Substantia nigra (tissue), 51 donors: ENCODE measurements at places on chromosomes 7 and 10.

GRCh38 chr7:121576148-121576917 lies 180.2 kb upstream of the FAM3C start:
- DNase-seq: no peak

DNA sequence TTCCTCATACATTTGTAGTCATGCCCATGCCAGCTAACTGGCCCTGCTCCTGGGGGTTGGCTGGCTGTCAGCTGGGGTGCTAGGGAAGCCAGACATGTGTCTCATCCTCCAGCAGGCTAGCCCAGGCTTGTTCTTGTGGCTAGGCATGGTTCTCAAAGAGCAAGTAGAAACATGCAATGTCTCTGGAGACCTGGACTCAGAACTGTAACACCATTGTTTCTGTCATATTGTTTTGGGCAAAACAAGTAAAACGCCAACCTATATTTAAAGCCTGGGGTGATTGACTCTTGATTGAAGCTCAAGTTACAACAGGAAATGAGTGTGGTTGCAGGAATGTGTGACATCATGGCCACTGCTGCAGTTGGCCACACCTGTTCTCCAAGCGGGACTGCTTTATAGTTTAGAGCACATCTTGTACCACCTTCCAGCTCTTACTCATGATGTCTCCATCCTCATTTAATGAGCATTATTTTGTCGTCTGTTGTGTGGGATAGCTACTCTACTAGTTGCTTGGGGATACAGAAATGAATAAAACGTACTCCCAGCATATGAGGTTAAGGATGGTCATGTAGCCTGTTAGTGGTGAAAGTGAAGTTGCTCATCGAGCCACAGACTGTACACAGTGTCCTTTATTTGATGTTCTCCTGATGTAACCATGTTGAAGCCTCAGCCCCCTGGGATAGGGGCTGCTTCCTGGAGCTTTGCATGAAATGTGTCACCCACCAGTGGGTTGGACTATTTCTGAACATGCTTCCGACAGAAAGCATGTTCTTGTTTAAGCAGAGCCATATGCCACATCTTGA lies 168.4 kb downstream of the SORCS3 start:
- no peak for DNase-seq

DNA sequence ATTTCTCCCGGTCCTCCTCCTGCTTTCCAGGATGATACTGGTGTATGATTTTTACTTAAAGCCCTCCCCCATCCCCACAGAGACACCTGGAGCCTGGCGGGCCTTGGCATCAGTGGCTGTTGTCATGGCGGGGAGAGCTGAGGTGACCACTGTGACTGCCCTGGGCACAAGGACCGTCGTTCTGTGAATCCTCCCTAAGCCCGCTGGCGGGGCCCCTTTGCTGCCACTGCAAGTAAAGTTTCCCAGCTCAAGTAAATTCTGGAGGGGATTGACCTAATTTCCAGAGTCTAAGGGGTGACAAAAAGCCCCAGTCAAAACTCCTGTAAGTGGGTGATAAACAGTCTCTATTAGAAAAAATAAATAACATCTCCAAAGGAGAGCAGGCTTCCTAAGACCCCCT lies 393.2 kb upstream of the PODXL start:
- no peak for DNase-seq

- DNase-seq: no peak
Observed at GRCh38 chr7:106779877-106780276, 85.2 kb upstream of the PIK3CG start.

GRCh38 chr7:36264123-36264801 lies 111.2 kb downstream of the EEPD1 start:
- peak; percentile 55 for DNase-seq

- DNase-seq: no peak
Observed at GRCh38 chr7:70728872-70729552, 402.9 kb upstream of the GALNT17 start.

- no peak for DNase-seq
Observed at GRCh38 chr7:128407233-128407589, 2.6 kb downstream of the IMPDH1 start.

DNA sequence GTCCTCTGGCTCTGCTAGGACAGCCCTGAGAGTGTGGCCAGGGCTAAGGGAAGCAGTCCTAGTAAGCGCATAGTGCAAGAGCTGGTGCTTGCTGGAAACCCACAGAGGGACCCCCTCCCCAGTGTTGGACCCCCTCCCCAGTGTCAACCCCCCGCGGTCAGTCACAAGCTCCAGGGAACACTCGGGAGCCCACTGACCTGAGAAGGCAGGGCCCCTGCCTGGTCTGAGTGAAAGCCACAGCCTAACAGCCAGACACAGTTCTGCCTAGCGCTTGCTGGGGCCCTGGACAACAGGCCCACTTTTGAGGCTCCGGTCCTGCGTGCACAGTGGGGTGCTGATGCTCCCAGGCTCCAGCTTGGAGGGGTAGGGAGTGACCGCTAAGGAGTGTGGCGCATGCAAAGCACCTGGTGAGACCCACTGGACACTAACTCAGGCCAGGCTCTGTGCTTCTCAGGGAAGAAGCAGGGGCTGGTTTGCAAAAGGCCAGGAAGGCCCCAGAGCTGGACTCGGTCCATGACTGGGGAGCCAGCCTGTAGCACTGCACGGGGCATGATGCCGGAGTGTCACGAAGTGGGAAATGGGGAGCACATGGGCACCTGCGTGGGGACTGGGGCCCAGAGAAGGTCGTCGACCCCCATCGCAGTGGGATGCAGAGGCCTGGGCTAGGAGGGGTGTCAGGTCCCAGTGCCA lies 175.8 kb upstream of the PPP2R2D start:
- DNase-seq: no peak

GRCh38 chr10:79929409-79929904 lies 19.4 kb downstream of the SFTPD start:
- peak; percentile 15 for DNase-seq

DNA sequence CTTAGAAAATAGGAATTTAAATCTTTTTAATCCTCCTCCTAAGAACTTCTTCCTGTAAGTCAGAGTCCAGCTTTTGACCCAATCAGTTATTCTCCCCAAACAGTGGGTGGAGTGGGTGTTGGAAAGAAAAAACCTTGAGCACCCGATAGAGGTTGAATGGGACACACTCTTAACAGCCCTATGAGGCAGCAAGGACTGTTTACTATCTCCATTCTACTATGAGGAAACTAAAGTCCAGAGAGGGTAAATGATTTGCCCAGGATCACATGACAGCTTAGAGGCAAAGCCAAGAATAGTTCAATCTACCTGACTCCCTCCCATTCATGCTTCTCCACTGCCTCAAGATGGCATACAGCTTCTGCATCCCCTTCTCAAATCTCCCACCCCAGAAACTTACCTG lies 57.6 kb upstream of the SLC35B4 start:
- no peak for DNase-seq

DNA sequence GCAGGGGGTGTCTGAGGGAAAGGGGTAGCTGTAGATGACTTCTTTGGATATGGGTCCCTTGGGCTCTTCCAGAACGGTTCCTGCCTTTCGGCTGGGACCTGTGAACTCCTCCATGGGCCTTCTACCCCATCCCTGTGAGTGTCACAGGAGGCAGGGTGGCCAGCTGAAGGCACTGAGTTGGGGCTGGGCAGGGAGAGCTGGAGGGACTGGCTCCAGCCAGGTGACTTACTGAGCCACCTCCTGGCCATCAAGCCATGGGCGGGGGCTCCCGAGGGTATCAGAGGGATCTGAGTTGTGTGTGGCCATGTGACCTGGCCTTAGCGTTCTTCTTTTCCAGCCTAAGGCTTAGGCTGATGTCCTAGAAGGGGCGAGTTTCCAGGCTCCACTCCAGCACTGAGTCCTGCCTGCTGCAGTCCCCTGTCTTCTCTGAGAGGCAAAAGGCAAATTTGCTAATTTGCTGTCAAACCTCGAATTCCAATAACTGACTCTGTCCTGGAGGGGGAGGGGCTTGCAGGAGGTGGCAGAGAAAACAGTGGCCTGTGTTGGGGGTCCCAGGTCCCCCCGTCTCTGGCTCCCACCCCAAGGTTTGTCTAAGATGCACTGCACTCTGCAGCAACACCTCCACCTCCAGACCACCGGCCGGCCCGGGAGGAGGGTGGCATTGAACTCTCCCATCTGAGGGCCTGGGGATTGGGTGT lies 27.2 kb downstream of the ADCYAP1R1 start:
- no peak for DNase-seq

- no peak for DNase-seq
Observed at GRCh38 chr10:58217612-58218011, 50.1 kb downstream of the IPMK start.

DNA sequence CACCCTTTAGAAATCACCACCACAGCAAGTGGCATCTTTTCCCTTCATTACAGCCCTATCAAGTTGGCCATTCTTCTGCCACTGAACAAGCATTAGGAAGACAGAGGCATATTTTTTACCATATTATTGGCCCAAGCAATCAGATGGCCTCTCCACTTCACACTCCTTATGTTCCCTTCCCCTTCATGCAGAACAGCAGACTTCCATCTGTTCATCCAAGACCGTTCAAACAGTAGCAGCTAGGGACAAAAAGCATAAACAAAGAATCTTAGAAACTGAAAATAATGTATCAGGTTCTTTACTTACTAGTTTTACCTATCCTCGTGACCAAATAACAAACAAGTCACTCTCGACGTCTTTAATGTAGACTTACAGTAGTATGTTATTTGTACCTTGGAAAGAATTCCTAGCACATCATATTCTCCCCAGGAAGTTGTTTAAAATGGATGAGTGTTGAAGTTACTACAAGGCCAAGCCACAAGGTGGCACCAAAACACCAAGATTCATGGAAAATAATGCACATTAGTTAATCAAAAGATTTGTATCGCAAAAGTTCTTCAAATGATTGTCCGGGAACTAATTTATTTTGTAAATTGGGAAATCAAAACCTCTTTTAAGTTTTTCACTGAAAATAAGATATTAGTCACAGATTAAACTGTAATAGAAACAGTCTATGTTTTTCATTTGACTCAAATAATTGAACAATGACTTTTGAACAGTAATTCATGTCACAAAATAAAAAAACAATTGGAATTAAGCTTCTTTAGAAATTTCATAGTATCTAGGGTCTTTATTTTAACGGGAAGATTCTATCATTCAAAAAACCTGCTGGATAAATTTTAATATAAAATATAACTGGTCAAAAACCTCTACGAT lies 112.1 kb downstream of the VPS41 start:
- DNase-seq: peak; percentile 4

- no peak for DNase-seq
Observed at GRCh38 chr10:46288601-46289206, 1.9 kb downstream of the ANTXRL start.

- no peak for DNase-seq
Observed at GRCh38 chr7:22179442-22179879, 177.5 kb downstream of the RAPGEF5 start.

- DNase-seq: no peak
Observed at GRCh38 chr7:99030457-99030856, 113.5 kb downstream of the SMURF1 start.

DNA sequence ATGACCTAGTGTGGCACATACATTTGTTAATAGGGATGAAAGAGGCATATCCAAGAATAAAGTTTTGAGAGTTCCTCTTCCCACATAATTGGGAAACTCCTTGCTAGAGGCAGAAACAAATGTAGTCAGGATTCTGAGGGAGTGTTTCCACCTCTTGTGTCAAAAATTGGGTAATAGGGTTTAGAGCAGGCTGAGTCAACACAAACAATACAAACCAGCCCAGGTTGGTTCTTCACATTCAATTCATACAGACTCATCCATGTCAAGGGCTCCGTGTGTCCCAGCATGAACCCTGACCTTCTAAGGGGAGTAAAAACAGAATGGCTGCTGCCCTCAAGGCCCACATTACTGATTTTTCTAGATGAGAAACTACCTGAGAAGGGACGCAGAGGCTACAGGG lies 75.3 kb downstream of the GLI3 start:
- DNase-seq: no peak

- DNase-seq: no peak
Observed at GRCh38 chr7:157384301-157384700, 47.5 kb downstream of the DNAJB6 start.

DNA sequence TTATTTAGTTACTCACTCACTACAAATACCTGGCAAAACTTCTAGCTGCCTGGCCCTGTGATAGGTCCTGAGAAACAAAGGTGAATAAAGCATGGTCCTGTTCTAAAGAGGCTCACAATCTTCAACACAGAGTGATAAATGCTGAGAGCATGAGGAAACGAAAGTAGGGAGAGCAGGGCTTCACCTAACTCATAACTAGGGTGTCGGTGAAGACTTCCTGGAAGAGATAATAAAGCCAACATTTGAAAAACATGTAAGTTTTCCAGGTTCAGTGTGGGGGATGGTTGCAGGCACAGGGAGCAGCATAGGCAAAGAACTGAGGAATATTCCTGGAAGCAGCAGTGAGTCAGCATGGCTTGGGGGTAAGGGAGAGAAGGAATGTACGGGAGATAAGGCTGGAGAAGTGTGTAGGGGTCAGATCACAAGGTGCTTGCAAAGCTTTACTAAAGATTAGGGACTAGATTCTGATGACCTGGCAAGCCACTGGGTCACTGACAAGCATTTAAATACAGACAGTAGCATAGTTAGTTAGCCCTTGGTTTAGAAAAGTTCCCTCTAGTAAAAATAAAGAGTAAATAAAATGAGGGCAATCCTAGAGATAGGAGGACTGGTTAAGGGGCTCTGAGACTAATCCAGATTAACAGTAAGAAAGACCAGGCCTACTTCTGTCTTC lies 5.1 kb downstream of the KEL start:
- no peak for DNase-seq

DNA sequence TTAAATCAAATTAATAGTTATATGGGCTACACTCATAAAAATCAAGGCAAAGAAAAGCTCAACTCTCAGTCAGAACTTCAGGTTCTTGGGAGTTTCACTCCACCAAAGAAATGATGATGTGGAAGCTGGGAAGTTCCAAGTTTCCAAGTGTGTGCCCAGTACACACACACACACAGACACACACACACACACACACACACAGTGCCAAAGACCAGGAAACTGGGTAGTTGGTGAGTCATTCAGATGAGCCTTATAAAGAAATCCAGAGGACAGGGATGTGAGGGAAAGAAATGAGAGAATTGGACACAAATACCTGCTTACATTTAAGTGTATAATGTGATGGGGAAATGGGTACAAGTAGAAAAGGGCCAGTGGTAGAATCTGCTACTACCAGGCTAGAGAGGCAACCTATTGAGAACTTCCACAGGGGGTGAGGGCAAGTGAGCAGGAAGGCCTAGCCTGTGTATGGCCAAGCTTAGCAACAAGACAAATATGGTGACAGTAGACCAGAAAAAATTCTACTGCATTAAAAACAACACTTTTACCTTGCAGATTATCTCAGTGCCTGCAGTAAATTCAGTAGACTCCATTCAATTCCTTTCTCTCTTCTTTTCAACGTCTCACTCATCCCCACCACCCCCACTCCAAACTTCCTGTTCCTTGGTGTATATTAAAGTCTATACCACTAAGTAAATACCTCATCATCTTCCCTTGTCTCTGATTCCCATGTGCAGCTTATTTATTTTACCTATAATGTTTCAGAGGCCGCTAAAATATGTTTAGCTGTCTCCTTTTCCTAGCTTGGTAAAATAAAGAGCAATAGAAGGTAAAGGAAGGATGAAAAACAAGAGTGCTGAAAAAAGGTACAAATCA lies 95.0 kb downstream of the CABCOCO1 start:
- DNase-seq: no peak

GRCh38 chr10:67772894-67773511 lies 65.0 kb downstream of the DNAJC12 start:
- DNase-seq: no peak
